ENCODE measurements at places on chromosomes 1 and 21.

DNA sequence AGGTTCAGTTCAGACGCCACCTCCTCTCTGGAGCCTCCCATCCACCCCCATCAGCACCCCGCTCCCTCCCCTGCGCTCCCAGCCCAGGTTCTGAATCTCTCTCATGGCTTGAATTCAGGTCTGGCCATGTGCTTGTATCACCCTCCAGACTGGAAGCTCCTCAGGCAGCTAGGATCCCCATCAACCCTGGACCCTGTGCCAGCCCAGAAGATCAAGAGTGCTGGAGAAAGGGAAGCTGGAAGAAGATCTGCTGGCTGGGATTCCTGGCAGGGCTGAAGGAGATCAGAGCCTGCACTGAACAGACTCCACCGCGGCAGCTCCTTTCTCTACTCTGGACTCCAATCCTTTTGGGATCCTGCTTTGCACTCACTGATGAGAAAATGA lies 11.7 kb upstream of the TINAGL1 start:
- no peak for DNase-seq

DNA sequence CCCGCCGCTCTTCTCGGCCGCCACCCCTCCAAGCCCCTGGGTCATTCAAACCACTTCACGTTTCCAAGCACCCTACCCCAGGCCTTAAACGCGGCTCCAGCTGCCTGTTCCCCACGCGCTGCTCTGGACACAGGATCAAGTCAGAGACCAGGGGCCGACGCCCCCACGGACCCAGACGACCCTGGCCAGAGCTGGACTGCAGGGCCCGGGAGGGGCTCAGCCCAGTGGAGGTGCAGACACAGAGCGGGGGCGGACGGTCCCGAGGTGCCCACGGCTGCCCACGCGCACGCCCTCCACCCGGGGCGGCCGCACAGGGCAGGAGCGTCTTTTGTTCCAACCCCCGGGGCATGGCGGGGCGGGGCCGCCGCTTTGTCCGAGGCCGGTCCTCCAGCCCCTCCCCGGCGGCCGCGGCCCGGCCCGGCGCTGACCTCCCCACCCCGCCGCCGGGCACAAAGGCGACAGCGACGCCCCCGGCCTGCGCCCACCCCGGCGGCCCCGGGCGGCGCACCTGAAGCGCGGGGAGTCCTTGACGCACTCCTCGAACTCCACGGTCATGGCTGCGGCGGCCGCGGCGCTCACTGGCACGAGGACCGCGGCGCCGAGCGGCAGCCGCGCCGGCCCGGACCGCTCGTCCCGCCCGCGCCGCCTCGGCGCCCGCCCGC lies 338 bp downstream of the ACAP3 start:
- DNase-seq = no peak

DNA sequence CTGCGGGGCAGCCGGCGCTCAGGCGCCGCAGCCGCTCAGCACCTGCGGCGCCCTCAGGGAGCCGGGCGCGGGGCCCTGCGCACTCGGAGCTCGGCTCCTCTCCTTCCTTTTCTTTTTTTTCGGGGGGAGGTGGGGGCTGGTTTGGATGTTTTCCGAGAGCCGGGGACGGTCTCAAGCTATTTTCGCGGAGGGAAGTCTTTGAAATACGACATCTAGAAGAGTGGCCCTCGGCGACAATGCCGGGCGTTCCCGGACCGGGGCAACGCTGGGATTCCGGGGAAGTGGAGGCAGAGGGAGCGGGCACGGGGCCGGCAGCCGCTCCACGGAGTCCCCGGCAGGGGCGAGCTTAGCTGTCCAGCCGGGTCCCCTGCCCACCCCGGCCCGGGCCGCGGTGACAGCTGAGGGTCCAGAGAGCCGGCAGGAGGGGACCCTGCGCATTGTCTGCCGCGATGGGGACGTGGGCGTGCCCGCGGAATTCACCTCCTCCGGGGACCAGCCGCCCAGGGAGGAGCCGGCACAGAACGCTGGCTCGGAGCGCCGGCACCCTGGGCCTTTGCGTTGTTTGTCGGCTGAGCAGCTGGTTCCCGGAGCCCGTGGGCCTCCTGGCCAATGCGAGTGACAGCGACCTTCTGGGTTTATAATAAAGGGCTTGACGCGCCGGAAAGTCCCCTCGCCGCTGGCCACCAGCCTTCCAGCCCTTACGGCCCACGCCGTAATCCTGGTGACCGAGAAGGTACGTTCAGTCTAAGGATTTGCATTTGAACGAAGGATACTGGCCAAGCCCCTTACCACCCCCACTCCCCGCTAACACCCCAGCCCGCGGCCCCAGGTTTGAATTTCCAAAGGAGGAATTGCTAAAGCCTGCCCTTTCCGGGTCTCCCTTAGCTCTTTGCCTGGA lies 582 bp downstream of the SLC37A1 start:
- peak; percentile 77 for DNase-seq

GRCh38 chr1:9201401-9202239 lies 33.0 kb upstream of the H6PD start:
- no peak for DNase-seq

- no peak for DNase-seq
Observed at GRCh38 chr1:224427346-224427745, 7.3 kb downstream of the WDR26 start.

DNA sequence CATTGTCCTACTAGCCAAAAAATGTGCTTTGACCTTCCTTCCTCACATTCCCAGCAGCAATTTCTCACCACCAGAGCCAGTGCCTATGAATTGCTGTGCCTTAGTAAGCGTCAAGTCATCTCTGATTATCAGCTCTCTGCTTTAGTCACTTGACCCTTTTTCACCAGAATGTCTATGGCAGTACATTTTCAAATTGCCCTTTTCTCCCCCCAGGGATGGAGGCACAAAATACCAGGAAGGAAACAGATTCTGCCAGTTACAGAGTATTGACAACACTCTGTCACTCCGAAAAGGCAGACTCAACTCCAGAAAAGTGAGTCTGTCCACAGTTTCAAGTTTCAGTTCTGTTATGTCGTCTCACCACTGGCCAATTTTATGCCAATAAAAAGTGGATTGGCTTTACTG lies 167.4 kb downstream of the TNFSF18 start:
- no peak for DNase-seq

GRCh38 chr1:233090746-233091494 lies 140.5 kb downstream of the NTPCR start:
- no peak for DNase-seq

- DNase-seq = no peak
Observed at GRCh38 chr1:101408212-101409042, 171.6 kb downstream of the S1PR1 start.

- DNase-seq = no peak
Observed at GRCh38 chr1:84834419-84835064, 58.5 kb downstream of the LPAR3 start.

- DNase-seq = no peak
Observed at GRCh38 chr1:39239968-39240367, 35.5 kb downstream of the MACF1 start.

DNA sequence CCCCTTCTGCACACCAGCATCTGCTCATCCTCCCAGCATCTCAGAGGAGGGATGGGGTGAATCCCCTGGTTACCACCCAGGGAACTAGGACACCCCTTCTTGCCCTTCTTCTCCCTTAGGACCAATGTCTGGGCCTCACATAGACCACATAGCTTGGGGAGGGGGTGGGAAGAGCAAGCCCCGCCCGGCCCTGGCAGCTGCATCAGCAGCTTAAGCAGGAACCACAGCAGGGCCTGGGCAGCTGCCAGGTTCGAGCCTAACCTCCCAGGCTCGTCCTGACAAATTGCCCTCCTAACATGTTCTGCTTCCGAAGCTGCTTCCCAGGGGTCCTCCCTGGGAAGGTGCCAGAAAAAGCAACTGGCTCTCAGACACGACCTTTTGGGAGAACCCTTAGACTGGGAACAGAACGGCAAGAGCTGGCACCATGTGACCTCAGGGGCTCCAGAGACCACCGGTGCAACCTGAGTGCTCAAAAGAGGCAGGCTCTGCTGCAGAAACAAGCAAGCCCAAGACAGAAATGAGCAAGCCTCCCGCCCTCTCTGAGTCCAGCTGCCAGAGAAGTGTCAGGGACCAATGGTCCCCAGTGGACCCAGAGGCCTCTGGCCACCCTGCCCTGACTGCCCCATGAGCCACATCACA lies 18.4 kb upstream of the CLSTN1 start:
- DNase-seq = peak; percentile 53

DNA sequence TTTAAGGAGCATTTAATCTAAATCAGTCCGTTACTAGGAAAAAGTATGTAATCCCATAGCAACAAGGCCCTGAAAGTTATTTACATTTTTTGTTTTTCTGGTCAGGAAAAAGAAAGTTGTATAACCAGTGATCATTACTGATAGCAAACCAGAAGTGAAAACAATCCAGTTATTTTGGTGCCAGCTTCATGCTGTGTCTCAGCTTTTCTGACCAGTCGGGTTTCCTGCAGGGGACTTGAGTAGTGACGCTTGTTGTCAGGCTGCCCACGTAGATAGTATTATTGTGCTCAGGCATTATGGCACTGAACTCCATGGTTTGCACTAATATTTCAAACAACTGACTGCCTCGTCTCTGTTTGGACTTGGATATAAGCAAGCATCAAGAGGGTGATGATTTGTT lies 55.2 kb downstream of the SASS6 start:
- no peak for DNase-seq

DNA sequence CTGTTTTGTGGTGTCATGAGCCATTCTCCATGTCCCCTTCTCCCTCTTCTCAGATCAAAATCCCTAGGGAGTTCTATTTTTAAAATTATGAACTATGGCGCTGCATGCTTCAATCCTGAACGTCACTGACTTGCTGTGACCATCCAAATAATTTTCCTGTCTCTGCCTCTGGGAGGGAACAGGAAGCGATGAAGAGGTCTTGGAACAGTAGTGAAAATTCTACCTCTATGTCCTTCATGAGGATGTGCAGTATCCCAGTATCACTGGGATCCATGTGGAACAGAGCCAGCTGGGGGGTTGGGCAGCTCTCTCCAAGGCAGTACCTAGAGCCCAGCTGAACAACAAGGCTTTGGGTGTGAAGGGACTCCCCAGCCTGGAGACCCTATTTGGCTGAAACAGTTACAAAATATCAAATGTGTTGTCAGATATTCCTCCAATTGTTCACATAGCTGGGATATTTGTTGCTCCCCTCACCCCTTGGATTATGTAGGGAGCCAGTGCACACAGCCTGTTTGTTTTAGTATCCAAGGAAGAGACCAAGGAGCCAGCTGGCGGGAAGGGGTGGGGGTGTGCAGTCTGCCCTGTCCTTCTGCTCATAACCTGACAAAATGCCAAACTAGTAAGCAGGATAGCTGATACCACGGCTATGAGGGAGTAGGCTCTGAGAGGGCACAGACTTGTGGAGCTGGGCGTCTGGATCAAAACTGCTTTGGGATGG lies 7.6 kb downstream of the DCLRE1B start:
- DNase-seq = no peak

- DNase-seq = no peak
Observed at GRCh38 chr1:183941001-183941400, 96.5 kb downstream of the COLGALT2 start.

GRCh38 chr1:208225954-208226937 lies 17.9 kb downstream of the PLXNA2 start:
- no peak for DNase-seq

DNA sequence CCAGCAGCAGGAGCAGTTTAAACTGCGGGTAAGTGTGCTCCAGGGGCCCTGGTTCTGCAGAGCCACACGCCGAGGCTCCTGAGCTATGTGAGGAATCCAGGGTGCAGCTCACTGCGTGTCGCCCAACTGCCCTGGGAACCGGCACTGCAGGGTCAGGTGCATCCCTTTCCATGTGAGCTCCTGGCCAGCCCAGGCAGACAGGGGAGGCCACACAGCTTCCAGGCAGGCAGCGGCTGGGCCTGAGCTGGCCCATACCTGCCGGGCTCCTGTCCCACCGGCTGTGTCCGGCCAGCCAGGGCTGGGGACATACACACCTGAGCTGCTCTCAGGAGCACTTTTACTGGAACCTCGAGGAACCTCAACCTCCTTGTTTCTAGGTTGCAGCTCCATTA lies 18.6 kb upstream of the COL18A1 start:
- peak; percentile 14 for DNase-seq

- no peak for DNase-seq
Observed at GRCh38 chr1:162297208-162297607, 79.4 kb downstream of the SPATA46 start.

GRCh38 chr1:226590614-226591013 lies 42.0 kb downstream of the STUM start:
- no peak for DNase-seq

DNA sequence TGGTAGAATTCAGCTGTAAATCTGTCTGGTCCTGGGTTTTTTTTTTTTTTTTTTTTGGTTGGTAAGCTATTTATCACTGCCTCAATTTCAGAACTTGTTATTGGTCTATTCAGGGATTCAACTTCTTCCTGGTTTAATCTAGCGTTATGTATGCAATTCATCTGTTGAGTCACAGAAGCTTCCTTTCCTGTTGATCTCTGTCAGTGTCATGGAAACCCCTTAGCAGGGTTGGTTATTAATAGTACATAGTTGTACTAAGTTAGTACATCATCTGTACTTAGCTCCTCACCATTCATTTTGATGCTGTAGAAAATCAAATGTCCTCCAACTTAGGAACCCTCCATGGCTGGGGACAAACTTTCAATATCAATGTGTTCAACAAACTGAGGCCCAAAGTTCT lies 51.0 kb upstream of the BARHL2 start:
- no peak for DNase-seq

DNA sequence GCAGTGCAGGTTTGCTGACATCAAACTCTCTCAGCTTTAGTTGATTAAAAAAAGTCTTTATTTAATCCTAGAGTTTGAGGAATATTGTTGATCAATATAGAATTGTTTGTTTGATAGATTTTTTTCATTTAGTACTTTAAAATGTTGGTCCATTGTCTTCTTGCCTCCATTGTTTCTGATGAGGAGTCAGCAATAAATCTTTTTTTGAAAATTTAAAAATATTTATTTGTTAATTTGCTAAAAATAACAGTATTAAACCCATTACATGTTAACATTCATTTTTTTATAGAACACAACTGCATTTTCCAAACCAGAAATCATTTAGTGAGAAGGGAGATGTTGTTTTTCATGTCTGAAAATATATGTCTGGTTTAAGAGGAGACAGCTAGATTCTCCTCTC lies 173.8 kb upstream of the USP24 start:
- DNase-seq = no peak

DNA sequence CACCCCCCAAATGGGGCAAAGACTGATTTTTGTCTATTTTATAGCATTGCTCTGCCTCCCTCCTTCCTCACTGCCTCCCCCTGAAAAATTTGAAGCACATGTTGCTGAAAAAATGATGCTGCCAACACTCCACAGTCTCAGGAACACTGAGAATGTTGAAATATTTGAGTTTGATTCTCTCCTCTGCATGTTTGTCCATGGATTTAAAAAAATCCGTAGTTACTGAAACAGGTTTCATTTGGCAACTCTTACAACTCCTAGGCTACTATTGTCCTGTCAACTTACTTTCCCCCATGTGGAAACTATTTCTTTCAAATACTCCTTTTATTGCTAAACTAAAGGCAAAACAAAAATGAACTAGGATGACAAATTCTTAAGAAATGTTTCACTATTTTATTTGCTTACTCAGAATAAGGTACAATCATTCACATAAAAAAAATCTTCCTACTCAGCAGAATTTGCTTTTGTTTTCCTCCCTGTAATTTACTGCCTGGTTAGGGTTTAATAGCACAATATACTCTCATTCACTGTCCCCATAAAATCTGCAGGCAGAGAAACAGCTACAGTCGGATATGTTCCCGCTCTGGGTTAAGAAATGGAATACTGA lies 50.2 kb downstream of the C21orf91 start:
- DNase-seq = no peak
